ENCODE measurements at places on chromosomes 7 and 10.

DNA sequence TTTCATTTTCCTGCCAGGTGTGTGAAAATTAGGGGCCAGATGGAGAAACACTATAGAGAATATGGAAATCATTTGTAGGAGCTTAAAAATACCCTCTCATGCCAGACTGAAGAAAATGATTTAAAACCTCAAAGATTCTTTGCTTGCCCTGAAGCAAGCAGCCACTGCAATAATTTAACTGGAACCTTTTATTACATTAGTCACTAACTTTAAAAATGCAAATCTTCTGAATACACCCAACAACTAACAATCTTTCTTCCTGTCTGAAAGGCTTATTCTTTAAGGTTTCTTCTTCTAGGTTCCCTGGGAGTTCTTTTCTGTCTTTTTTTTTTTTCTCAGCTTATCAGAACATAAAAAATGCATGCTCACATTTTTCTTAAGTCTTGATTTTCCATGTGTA lies 238.5 kb upstream of the KMT2E start:
- no peak for DNase-seq

DNA sequence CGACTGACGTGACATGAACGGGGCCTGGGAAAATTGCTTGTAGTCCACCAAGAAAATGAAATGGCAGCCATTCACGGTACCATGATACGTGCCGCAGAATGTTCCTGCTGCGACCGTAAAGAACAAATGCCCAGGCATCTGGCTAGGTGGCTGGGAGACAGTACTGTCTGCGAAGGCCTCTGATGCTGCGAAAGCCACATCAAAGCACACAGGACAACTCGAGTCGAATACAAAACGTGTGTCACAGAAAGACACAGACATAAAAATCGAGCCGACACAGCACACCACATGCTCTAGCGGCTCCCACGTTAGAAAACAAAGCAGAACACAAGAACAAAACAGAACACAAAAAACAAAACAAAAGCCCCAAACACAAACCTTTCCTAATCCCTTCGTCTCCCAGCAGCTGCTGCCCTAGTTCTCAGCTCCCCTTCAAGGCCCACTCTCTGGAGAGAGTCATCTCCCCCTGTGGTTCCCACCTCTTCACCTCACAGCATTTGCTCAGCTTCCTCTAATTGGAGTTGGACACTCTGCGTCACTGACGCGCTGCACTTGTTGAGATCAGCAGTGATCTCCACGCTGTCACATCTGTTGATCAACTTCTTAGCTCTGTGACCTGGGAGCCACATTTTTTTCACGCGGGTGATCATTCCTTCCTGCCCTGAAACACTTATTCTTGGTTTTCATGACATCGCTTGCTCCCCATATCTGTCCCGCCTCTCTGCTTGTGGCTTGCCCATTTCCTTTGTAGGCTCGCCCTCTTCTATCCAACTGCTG lies 112.2 kb downstream of the CLEC2L start:
- no peak for DNase-seq

GRCh38 chr7:13532028-13532753 lies 457.3 kb downstream of the ETV1 start:
- no peak for DNase-seq

DNA sequence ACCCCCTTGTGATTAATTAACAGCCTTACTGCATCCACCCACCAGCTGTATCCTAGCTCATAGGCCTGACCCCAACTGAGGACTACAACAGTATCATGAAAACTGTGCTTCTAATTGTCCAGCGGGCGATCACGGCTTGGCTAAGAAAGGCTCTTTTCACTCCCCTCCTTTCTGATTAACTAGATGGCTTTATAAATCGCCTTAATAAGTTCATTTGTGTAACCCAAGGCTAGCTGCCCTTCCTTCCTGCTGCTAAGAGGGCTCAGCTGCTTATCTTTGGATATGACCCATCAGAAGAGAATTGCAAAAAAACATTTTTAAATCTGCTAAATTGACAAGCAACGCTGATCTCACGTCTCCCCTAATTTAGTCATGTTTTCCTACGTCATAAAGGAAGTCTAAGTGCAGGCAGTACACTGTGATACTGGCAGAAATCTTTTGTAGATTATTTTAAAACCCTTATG lies 163.0 kb upstream of the LAMB4 start:
- DNase-seq, result no peak

GRCh38 chr7:95630702-95631458 lies 34.6 kb upstream of the PDK4 start:
- DNase-seq, result no peak

DNA sequence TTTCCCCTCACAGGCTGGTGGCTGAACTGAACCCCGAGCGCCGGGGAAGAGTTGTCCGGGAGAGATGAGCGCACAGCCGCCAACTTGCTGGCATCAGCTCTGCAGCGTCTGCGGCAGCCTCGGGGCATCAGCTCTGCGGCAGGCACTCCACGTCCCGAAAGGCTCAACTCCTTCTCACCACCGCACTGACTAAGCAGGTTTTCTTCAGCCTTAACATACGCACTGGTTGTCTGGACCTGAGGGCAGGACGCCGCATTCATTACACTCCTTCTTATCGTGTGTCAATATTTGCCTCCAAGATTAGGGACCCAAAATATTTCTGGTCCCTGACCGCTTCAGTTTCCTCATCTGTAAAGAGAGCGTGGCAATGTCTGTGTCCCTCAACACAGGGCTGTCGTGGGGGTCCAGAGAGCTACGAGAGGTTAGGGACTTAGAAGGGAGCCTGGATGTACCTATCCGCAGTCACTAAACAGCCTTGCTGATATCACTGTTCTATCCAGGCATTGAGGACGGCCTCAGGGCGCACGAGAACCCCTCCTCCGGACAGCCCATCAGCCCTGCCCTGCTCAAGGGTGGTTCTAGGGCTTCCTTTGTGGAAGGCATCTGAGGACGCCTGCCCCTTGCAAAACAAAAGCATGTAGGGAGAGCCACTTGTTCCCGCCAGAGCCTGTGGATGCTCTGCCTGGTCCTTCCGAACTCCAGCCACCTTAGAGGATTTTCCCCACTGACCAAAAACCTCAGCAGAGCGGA lies 42.8 kb upstream of the FIGNL1 start:
- DNase-seq, result no peak

Data from iPS DF 19.7 (cell line).